HT1080 (cell line): ENCODE measurements at places on chromosomes 3 and 15. TPM values are rescaled to one million over a fixed set of nuclear protein-coding genes. Genes with fewer than 3 reads are reported as not detected.

Gene GOLGA8H
- 0.43 and 0.77 TPM in 2 replicates for total RNA-seq

- no peak for DNase-seq
Observed at GRCh38 chr15:40550341-40551037, 14.4 kb downstream of the CCDC32 start.

DNA sequence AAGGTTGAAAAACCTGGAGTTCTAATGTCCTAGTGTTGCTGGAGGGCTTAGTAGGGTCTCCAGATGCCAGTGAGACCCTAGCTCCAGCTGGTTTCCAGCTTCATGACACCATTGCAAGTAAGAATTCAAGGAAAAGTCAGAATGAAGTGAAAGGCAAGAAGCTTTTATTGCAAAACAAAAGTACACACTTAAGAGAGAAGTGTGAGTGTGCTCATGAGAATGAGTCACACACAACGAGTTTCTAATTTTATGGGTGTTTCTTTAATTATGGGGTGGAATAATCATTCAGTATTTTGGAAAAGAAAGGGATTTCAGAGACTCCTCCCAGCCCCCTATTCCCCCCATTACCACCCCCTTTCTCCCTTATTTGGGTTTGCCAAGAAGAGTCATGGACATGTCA lies 24.6 kb upstream of the ZNF502 start:
- DNase-seq: no peak

DNA sequence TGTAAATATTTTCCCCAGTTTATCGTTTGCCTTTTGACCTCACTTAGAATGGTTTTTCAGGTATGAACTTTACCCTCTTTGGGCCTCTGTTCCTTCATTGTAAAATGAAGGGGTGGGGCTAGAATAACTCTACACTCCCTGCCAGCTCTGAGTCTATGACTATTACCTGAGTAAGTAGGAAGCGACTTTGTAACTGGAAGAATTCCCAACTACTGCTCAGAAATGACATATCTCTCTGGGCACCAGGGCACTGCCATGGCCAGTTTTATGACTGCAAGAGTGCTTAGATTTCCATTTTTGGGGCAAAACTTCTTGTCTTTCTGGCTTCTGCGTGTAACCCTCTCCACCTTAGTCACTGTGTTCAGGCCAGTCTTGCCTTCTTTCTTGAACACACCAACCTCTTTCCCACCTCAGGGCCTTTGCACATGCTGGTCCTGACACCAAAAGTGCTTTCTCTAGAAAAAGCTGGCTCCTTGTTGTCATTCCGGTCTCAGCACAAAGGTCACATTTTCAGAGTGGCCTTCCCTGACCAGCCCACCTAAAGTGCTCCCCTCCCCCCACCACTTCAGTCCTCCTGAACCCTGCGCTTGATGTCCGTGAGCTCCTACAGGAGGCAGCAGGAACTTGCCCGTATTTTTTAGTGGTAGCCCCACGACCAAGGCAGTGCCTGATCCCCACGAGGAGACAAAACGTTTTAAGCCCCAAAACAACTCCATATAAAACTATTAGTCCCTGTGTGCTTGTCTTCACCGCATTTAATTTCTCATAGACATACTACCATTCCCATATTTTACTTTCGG lies 25.6 kb downstream of the CDCP1 start:
- DNase-seq: peak; percentile 81

GRCh38 chr3:184561913-184562877 lies 610 bp downstream of the EPHB3 start:
- no peak for DNase-seq

Gene SERPINI2
- total RNA-seq: not detected in 2 replicates

Gene SMAD6
- total RNA-seq: 6.9 and 8.5 TPM in 2 replicates

Gene MRAS
- 2.3 and 3.1 TPM in 2 replicates for total RNA-seq

DNA sequence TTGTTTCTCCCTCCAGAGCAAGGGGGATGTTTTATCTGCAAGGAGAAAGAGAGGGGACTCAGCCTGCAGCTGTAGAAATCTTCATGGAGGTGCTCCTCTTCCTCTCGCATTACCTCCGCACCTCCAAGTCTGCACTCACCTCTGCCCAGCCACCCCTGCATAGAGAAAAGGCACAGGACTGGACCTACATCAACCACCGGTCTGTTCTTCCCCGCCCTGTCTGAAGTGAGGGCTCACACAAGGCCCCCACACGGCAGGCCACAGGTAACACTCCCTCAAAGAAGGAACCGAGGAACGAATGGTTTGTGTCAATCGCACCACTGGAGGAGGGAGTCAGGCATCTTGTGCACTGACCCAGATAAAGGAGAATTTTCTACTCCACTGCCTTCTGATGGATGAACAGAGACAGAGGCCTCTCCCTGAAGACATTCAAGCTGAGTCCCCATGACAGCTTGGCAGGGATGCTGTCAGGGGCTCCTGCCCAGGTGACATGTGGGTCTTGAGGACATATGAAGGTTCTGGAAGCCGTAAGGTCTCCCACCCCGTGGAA lies 260.3 kb downstream of the XXYLT1 start:
- DNase-seq: no peak

GRCh38 chr3:63514678-63515077 lies 137.8 kb upstream of the SNTN start:
- no peak for DNase-seq

Gene SLC12A1
- not detected in 2 replicates for total RNA-seq

Gene CADPS
- total RNA-seq: 0.03 and 0.18 TPM in 2 replicates

GRCh38 chr3:164155400-164155799 lies 922.9 kb downstream of the SI start:
- DNase-seq: peak; percentile 82

- peak; percentile 57 for DNase-seq
Observed at GRCh38 chr3:49906073-49906743, 2.5 kb upstream of the MST1R start.

Gene MKRN3
- total RNA-seq: 14.5 and 14.6 TPM in 2 replicates

DNA sequence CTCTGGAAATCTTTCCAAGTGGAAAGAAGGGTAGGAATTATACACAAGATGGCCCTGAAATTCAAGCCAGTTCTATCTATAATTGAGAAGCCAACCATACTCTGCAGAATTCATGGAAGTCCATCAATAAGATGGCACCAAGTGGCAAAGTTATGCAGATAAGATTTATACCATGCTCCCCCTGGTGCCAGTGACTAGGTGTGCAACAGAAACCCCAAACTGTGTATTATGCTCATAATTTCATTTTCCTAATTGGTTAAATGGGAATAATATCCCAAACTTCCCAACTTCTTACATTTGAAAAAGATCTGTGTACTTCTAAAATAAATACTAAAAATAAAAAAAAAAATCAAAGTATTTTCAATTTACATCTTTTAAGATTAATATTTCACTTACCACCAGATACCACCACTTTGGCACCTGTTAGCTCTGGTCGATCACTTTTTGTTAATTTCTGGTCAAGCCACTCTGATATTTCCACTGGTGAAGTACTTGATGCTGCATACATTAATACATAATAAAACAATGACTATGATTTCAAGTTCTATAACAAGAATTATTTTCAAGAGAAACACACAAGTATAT lies 25.9 kb downstream of the ETFA start:
- no peak for DNase-seq

Gene GOLGA6A
- not detected in 2 replicates for total RNA-seq

- DNase-seq: no peak
Observed at GRCh38 chr15:83844742-83845141, 190.8 kb downstream of the ADAMTSL3 start.

Gene NMB
- total RNA-seq: 11.0 and 19.0 TPM in 2 replicates

Gene CHRNB4
- total RNA-seq: not detected in 2 replicates

GRCh38 chr3:194112120-194113106 lies 23.5 kb upstream of the HES1 start:
- DNase-seq: no peak

DNA sequence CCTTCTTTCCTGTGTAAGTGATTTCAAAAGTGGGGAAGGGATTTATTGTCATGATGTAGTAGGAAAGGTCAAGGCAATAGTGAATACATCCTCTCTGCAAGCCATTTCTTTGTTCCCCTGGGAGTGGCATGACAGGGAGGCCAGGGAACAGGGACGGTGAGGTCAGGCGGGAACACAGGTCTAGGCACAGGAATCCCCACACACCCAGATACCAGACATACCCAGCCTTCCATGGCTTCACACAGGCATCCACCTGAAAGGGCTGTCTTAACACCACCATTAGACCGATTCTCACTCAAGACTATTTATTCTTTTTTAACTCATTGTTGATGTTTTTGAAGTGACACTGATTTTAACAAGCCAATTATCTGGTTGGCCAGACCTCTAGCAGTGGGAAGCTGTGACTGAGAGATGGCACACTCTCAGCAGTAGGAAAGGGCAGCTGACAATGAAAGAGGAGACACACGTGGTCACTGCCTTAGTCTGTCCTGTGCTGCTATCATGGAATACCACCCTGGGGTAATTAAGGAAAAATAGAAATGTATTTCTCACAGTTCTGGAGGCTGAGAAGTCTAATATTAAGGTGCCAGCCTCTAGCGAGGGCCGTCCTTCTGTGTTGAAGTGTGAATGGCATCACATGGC lies 74.6 kb upstream of the MYZAP start:
- DNase-seq: no peak

Gene CNTN3
- 2.8 and 3.0 TPM in 2 replicates for total RNA-seq

DNA sequence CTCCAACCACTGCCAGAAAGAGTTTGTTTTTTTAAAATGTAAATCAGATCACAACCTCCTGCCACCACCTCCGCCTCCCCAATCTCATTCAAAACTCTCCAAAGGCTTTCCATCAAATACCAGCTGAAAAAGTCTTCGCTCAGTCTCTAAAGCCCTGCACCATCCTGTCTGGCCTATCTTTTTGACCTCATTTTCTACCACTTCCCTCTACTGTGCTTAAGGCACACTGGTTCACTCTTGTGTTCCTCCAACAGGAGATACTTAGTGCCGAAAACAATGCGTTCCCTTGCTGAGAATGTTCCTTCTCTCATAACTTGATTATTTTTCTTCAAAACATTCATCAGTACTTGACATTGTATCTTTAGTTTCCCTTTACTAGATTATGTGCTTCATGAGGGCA lies 3.5 kb downstream of the BTBD1 start:
- no peak for DNase-seq

GRCh38 chr3:15952543-15953175 lies 154.9 kb upstream of the ANKRD28 start:
- no peak for DNase-seq

GRCh38 chr3:28903171-28903601 lies 377.7 kb upstream of the RBMS3 start:
- no peak for DNase-seq

Gene STAC
- 23.3 and 28.3 TPM in 2 replicates for total RNA-seq

Gene KLF15
- 0.13 and 0.20 TPM in 2 replicates for total RNA-seq

DNA sequence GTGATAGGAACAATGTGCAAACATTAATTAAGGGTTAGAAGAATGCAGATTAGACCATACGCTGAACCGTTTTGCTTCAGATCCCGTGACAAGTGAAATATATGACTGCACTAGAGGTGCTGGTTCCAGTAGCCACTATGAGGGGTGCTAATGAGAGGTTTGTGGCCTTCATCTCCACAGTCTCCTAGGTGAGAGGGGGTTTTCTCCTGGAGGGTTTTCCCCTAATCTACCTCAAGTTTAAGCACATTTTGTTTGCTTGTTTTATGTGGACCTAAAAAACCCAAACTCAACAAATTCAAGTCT lies 13.7 kb upstream of the SHF start:
- no peak for DNase-seq

- no peak for DNase-seq
Observed at GRCh38 chr15:61038387-61038786, 190.7 kb downstream of the RORA start.

Gene GTF2E1
- 17.2 and 26.0 TPM in 2 replicates for total RNA-seq

DNA sequence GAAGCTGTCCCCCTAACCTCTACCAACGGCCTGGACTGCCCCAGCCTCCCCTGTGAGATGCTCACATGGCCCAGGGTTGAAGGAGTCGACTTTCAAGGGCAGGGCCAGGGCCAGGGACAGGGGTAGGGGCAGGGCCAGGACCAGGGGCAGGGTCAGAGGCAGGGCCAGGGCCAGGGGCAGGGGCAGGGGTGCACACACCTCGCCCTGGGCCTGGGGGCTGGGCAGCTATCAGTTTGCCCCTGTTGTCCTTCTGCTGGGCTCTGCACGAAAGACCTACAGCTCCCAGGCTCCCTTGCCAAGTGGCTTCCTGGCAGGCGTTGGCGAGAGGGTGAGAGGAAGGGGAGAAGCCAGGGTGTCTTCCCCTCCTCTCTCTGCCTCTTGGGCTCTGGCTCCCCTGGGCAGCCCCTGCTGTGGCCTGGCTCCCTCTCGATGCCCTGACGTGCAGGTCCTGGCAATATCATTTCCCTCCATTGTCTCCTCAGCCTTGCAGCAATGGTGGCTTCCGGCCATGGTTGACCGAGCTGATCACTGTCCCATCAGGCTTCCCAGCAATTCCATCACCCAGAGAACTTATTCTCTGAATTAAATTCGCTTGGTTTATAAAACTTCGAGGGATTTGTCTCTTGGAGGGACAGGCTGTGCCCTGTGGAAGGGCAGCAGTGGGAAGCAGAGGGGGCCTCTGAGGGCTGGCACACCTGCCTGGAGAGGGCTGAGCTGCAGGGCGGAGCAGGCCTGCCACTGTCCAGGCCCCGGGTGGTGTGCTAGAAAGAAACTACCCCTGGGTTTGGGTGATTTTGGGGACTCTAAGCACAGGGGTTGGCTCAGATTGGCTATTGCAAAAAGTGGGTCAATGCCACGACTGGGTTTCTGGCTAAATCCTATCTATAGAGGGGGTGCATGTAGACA lies 13.9 kb downstream of the PRR23E start:
- DNase-seq: no peak

DNA sequence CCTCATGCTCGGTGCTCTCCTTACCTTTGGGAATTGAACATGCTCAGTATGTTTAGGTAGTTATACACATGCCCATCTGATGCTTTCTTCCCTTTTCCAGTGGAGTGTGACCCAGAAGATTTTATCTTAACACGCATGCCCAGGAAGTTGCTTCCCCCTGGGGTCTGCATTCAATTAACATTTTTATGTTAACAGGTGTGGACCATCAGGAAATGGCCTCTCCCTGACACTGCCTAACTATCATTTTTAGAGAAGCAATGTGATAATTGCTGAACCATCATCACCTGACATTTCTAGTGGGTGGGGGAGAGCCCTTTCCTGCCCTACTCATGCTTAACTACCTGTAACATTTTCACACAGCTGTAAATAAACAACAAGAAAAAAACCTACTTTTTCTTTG lies 55.1 kb upstream of the TGFBR2 start:
- no peak for DNase-seq

GRCh38 chr3:170056710-170057454 lies 19.1 kb downstream of the GPR160 start:
- DNase-seq: no peak

Gene NUP210
- total RNA-seq: 0.23 and 0.39 TPM in 2 replicates

Gene CTXND1
- total RNA-seq: 0.07 TPM in 1 of 2 replicates, not detected in the other

Gene PTPN9
- 24.0 and 28.3 TPM in 2 replicates for total RNA-seq
